NCI-H1436 (cell line): ENCODE measurements at places on chromosomes 3 and 15.

- no peak for DNase-seq
Observed at GRCh38 chr3:74546426-74546825, 68.0 kb downstream of the CNTN3 start.

- no peak for DNase-seq
Observed at GRCh38 chr3:77146004-77146403, 106.1 kb downstream of the ROBO2 start.

GRCh38 chr3:132556508-132557159, 40.4 kb upstream of the ACKR4 start:
- DNase-seq: no peak

DNA sequence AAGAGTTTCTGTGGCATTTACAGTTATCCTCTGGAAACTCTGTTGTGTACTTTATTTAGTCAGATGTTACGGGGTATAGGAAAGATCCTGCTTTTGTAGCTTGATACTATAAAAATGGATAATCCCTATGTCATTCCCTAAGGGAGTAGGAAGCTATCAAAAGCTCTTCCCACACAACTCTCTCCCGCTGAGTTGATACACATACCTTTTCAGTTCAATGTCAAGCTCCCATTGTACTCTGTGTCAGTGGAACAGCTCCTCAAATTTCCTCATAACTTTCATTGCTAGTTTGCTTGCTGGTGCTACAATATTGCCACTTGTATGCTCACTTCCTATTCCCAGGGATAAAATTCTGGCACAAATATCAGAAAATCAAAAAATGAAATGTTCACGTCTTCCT, 893.3 kb upstream of the GBE1 start:
- DNase-seq: no peak

DNA sequence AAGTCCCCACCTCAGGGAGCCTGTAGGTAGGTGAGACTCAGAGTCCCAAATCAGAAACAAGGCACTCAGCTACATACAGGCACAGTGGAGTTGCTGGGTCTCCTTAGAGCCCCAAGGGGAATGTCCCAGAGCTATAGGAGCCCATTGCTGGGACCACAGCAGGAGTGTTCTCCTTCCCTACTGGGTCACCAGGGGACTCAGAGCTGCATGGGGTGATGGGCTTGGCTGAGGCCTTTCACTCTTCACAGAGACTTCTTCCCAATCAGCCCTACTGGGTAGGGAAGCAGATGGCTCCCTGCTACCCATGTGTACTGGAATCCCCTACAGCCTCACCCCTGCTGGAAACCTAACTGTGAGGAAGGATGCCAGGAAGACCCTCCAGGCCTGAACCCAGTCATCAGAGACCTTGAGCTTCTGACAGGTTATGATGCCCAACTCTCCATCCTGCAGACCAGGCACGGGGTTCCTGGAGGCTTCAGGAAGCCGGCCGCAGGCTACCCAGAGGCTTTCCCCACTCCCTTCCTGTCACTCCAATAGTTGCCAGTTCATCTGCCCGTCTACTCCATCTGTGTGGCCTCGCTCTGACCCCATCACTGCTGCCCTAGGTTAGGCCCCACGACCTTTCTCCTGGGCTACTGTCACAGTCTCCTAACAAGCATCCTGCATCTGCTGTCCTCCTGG, 24.0 kb downstream of the RASGRF1 start:
- DNase-seq: no peak

DNA sequence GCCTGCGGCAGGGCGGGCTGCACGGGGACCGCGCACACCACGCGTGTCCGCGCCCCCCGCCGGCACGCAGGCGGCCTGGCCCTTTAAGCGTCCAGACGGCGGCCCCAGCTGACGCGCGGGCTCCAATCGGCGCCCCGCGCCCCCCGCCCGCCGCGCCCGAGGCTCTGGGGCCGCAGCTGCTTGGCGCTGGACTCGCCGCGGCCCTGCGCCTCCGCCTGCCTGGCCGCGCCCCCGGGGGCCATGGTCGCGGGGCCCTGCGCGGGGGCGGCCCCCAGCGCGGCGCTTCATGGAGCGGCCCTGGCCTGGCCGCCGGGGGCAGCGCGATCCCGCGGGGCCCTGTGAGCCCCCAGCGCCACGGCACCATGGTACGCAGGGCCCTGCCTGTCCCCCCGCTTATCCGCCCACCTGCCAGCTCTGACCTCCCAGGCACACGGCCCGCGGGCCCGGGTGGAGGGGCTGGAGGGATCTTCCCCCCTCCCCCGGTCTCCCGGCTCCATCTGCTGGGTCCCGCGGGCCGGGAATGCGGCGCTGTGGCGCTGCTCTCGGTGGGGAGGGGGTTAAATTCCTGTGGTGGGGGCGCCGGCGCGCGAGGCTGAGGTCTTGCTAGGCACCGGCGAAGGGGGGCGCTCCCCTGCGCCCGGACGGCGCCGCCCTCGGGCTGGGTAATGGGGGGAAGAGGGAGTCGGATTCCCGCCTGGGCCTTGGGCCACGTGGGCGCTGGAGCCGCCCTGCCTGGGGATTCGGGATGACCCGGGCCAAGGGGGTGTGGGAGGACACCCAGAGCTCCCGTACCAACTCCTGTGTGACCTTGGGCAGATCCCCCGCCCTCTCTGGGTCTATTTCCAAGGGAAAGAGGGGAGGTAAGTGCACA, 1.1 kb downstream of the ZBTB47 start:
- no peak for DNase-seq

- no peak for DNase-seq
Observed at GRCh38 chr15:56783156-56783856, 50.0 kb upstream of the ZNF280D start.

- DNase-seq: no peak
Observed at GRCh38 chr3:109122690-109123089, 4.8 kb upstream of the MORC1 start.

- no peak for DNase-seq
Observed at GRCh38 chr3:119125742-119126504, 20.0 kb upstream of the TEX55 start.
